OCI-M1 (cell line): ENCODE measurements at places on chromosomes 2 and 18.
A peak's percentile ranks its signal among the peaks of the same experiment; 100 is the strongest.

GRCh38 chr2:143901185-143901842 lies 618.6 kb downstream of the ZEB2 start:
- peak; percentile 71 for DNase-seq

DNA sequence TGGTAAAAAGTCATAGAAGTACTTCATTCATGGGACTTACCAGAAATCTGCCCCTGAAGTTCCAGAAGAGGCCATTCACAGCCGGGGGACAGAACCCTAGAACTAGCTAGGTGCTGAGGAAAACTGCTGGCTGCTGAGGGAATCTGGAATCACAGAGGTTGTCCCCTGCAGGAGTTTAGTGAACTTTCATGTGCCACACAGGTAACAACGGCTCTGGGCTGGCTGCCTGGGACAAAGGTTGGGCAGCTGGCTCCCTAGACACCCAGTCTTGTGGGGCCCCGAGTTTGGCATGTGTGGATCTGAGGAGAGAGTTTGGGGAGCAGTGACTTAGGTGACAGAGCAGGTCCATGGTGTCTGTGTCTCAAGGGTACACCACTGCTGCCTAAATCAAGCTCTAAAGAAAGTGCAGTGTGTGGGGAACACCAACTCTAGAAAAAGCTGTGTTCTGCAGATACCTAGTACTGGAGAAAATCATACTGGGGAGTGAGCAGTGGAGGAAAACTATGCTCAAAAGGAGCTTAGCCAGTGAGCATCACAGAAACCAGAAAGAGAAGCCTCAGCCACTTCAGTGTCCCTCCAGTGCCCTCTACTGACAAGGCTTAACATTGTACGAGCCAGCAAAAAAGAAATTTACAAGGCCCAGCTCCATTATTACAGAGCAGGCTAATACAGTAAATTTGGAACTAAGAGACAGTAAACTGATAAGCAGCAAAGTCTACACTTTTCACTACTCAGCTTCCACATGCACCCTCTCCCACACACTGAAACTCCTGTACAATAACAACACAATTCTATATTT lies 15.2 kb downstream of the GALNT3 start:
- peak; percentile 43 for DNase-seq

DNA sequence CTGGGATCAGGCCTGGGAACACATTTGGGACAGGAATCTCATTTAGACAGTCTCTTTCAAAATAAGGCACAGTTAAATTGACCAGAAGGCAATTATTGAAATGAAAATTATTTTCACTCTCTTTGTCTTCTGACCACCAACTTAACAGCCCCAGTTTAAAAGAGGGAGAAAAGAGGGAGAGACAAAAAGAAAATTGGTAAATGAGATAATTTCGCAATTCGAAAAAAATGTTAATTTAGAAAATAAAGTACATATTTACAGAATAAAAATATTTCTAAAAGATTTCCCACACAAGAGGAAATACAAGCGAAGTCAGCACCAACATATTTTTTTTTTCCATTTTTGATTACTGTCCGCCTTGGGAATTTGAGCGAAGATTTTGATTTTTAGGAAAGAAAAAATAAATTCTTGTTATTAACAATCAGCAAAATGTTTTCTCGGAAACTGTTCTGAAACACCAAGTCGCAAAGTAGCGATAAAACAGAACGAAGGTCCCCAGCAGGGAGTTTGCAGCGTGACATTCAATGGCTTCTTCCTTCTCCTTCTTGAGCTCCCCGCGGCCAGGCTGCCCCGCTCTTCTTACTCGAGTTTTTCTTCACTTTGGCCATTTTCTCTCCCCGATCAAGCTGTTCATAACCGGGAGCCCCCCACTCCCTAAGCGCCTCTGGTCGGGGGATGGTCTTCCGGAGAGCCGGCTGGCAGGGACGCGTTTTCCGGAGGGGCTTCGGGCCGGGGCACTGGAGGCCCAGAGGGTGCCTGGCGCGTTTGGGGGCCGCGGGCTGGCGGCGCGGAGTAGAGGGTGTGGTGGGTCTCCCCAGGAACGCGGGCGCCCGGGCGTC lies 5.0 kb downstream of the SP9 start:
- DNase-seq, result no peak

DNA sequence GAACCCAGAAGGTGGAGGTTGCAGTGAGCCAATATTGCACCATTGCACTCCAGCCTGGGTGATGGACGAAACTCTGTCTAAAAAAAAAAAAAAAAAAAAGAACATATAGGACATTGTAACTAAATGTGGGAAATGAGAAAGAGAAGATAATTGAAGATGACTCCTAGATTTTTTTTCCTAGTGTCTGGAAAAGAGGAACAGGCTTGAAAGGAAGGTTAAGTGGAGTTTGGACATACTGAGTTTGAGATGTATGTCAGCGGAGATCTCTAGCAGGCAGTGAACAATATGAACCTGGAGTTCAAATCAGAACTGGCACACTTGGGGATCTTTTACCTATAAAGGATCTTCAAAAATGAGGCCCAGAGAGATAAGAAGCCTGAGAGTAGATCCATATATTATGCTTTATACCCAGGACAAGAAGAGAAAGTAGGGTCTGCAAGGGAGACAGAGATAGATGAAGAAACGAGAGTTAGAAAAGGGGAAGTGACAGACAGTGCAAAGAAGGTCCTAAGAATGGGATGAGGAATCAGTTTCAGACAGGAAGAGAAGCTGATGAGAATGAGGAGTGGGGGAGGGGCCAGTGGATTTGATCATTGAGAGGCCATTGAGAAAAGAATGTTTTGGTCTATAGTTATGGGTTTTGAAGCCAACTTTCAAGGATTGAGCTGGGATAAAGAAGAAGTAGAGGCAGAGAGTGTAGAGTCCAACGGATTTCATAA lies 46.9 kb upstream of the CD28 start:
- peak; percentile 79 for DNase-seq

DNA sequence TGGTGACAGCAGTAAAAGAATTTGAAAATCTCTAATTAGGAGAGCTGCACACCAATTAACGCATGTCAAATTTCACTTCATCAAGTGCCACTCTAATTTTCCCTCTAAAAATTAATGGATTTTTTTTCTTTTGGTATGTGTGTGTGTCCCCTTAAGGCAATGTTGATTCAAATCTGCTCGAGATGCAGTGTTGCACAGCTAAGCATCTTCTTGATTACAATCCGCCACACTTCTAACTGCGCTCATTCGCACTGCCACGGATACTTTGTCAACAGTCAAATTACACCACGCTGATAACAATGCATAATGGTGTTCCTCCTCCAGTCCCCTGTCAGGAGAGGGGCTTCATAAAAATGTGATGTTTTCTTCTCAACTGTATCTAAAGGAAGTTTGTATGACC lies 261.4 kb downstream of the MEIS1 start:
- DNase-seq, result no peak

- no peak for DNase-seq
Measured at GRCh38 chr2:187769437-187769836, 215.2 kb upstream of the TFPI start.

DNA sequence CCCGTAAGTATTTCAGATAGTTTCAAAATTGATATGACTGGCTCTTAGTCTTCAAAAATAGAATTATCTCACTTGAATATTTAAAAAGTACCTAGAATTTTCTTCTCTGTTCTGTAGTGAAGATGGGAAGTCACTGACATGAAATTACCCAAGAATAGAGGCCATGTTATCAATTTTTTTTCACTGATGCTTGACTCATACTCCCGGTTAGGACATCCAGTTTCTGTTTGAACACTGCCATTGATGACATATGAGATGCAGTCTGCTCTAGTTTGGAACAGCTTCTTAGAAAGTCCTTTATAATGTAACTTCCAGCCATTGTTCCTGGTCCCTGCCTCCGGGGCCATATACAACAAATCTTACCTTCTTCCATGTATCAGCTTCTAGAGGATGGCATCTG lies 26.0 kb downstream of the MAP3K20 start:
- peak; percentile 10 for DNase-seq

DNA sequence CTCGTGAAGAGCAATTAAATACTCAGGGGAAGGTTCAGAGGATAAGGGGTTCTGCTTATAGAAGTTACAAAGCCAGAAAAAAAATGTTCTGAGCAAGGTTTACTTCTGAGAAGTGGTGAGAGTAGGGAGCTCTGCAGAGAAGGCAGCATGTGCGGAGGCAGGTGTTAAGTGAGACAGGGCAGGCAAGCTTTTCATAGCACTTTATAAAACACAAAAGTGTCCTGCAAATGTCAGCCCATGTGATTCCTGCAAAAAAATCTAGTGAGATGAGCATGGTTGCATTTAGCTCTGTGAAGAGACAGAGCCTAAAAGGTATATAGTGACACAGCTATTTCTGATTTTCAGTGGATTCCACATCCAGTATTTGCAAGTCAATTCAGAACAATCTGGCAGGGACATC lies 223.8 kb upstream of the SYT4 start:
- no peak for DNase-seq

GRCh38 chr18:40356168-40356567 lies 1598.9 kb upstream of the PIK3C3 start:
- no peak for DNase-seq

DNA sequence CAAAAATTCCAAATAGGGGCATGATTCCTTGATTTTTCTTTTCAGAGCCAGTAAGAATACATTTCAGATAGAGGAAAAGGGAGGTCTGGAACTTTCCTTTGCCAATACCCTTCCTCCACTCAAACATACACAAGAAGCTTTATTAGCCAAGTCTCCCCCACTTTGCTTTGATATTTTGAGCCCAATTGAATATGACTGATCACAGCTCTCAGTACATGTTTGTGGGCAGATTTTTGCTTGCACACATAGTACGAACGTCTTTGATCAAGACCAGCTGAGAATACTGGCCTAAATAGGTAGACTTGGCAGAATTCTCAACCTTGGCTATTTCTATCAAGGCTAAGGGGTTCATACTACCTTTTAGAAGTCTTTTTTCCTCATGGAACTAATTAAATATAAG lies 148.8 kb upstream of the PGAP1 start:
- no peak for DNase-seq

- DNase-seq, result no peak
Measured at GRCh38 chr2:191043438-191043837, 29.5 kb upstream of the STAT1 start.

GRCh38 chr2:81984969-81985637 lies 1680.6 kb upstream of the LRRTM1 start:
- no peak for DNase-seq

DNA sequence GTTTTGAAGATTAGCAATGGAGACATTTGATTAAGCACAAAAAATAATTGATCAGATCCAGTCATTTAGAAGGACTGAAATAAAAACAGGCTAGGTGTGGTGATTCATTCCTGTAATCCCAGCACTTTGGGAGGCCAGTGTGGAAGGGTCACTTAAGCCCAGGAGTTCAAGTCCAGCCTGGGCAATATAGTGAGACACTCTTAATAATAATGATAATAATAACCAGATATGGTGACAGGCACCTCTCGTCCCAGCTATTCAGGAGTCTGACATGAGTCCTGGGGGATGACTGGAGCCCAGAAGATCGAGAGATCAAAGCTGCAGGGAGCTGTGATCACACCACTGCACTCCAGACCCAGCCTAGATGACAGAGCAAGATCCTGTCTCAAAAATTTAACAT lies 3.5 kb upstream of the FN1 start:
- DNase-seq, result no peak

GRCh38 chr2:125168442-125168841 lies 1143.4 kb downstream of the CNTNAP5 start:
- DNase-seq, result no peak

DNA sequence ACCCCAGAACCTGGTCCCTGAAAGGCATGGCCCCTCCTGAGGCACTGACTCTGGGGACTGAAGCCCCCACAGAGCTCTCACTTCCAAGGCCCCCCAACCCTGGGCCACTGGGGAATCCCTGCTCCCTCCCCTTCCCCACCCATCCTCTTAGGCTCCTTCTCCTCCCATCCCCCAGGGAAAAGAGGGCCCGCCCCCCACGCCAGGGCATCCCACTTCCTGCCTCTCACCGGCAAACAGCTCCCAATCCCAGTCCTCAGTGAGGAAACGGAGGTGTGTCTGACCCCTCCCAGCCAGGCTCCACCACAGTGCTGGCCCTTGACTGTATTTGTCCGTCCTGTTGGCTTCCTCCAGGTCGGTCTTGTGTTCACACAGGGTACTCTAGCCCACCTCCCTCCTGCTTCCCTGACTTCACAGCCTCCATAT lies 35.0 kb upstream of the PTMA start:
- no peak for DNase-seq

DNA sequence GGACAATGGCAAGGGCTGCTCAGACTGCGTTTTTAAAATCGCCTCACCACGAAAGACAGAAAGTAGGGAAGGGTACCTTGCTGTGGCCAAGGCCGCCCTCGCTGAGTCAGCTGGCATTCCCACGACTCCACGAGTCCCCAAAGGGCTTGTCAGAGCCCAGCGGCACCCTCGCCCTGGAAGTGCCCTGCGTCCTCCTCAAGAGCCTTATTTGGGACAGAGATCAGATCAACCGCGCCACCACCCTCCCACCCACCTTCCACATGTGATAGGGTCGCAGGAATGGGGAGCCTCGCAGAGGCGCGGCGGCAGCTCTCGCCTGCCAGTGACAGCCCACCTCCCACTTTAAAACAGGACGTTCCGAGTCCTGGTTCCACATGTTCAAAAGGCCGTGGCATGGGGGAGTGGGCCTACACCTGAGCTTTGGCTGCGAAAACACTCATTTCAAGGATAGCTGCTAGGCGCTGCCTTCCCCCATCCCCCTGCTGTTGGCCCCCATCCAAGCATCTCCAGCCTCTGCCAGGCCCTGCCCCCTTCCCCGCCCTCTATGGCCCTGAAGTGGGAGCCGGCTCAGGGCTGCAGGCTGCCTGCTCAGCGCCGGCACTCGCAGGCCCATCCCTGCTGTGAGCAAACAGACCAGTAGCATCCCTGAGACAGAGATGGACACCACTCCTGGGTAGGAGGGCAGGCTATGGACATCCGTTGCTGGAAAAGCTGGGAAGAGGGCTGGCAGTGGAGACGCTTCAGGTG lies 38.1 kb upstream of the ARHGEF4 start:
- no peak for DNase-seq

- DNase-seq, result no peak
Measured at GRCh38 chr18:21548647-21549046, 51.9 kb downstream of the ESCO1 start.

DNA sequence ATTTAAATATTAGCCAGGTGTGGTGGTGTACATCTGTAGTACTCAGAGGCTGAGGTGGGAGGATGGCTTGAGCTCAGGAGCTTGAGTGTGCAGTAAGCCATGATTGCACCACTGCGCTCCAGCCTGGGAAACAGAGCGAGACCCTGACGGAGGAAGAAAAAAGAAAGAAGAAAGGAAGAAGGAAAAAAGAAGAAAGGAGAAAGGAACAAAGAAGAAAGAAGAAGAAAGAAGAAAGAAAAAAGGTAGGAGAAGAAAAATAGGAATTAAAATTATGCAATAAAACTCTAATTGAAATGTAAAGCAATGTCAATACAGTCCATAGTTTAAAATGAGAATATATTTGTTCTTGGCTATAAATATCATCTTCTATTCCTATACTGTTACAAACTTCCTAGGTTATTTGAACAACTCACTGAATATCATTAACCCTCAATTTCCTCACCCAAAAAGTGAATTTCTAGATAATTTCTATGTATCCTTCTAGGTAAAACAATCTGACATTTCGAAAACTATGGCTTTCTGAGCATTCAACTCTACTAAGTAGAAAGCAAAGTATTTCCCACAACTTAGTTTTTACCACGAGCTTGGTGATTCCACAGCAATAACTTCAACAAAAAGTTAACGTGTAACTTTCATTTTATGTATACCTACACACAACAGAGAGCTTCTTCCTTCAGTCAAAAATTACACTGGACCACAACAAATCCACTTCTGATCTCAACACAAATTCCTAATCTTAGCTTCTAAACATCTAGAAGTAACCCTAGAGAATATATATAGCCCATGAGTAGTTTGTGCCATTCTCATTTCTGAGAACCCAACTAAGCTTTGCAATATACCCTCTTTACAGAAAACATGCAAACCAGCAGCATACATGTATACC lies 19.7 kb downstream of the LPIN2 start:
- DNase-seq, result no peak
